ENCODE measurements at places on chromosomes 6 and 20.

GRCh38 chr6:1170794-1171193 lies 141.1 kb upstream of the FOXQ1 start:
- no peak for DNase-seq

DNA sequence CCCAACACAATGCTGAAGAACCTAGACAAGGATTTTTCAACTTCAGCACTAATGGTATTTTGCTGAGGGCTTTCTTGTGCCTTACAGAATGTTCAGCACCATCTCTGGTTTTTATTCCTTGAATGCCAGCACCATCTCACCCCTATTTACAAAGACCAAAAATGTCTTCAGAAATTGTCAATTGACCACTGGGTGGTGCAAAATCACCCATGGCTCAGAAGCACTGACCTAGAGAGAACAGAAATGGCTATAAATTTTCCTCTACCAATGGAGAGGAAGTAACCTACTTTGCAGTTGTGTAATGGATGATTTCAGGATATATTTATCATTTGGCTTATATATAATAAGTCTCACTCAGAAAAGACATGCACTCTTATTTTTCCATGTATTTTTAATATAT lies 431.0 kb upstream of the IRAK1BP1 start:
- no peak for DNase-seq

GRCh38 chr20:15814911-15815310 lies 758.3 kb downstream of the KIF16B start:
- no peak for DNase-seq

DNA sequence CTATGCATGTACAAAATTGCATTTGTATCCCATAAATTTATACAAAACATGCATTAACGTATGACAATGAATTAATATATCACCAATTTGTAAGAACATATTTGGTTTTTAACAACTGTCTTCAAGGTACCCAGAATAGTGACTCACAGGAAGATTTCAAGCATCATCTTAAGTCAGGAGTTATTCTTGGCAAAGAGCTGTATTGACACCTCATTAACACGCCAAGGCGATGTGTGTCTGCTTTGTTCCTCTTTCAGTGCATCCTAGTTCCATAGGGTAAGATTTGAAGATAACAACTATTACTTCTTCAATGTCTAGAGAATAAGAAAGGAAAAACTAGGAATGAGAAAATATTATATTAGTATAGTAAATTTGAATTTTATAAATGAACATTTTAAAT lies 35.8 kb upstream of the TPD52L1 start:
- no peak for DNase-seq

GRCh38 chr6:151757506-151757955 lies 50.0 kb upstream of the ESR1 start:
- no peak for DNase-seq

DNA sequence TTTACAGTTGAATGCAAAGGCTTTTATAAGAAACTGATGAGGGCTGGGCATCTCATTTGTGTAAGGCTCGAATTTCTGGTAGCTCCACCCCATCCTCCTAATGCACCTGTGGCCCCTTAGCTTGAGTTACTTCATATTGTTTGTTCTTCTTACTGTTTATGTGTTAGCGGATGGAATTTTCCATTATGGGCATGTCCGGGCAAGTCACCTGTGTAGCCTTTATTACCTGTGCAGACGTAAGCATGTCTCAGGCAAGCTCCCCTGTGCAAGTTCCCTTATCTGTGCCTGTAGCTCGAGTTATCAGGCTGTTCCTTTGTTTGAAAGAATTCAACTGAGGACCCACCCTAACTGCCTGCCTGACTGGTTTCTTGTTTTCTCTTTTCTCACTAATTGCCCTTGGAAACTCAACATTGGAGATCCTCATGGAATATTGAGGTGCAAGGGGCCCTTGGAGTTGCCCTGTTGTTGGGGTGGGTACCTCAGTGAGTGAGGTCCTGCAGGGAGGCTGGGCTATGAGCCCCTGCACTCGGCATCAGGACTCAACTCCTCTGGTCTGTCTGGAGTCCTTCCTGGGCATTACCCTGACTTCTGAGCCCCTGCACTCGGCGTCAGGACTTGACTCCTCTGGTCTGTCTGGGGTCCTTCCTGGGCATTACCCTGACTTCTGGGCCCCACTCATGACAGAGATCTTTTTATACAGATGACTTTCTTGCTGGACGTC lies 207.9 kb upstream of the SULF2 start:
- DNase-seq = no peak

Data from stimulated activated CD4-positive, alpha-beta T cell treated with anti-CD3 and anti-CD28 coated beads, Interleukin-2, amount 100 ng/mL, for 4 hours (primary cell).